Endothelial cell (in vitro differentiated cells): ENCODE measurements at places on chromosomes 2 and 18.

- DNase-seq = no peak
These were observed 123.0 kb upstream of the FANCL start for GRCh38 chr2:58364098-58364497.

DNA sequence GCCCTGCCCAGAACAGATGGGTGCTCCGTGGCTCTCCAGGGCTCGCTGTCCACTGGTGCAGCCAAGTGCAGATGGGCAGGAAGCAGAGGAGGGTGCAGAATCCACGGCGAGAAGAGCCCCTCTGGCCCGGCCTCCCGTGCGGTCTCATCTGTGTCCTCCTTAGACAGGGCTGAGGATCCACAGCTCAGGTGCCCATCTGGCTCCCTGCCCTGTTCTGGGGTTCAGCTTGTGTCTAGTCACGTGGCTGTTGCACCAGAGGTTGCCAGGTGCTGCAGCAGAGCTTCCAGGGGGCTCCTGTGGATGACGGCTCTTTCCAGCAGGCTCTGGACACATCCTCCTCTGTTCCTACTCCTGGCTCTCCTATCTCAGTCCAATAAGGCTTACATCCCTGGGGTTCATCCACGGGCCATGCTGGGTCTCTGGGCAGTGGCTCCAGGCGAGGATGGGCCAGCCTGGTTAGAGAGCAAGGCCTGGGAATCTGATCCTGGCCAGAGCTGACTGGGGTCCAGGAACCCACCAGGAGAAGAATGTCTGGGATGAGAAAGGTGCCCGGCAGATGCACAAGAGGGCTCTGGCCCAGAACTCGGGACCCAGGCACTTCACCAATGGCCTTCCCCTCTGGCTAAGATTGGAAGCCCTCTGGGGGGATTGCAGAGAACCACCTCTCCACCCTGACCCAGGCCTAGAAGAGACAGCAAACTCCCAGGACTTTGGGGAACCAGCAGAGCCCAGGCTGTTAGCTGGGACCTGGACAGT lies 116.3 kb upstream of the ID2 start:
- no peak for DNase-seq

DNA sequence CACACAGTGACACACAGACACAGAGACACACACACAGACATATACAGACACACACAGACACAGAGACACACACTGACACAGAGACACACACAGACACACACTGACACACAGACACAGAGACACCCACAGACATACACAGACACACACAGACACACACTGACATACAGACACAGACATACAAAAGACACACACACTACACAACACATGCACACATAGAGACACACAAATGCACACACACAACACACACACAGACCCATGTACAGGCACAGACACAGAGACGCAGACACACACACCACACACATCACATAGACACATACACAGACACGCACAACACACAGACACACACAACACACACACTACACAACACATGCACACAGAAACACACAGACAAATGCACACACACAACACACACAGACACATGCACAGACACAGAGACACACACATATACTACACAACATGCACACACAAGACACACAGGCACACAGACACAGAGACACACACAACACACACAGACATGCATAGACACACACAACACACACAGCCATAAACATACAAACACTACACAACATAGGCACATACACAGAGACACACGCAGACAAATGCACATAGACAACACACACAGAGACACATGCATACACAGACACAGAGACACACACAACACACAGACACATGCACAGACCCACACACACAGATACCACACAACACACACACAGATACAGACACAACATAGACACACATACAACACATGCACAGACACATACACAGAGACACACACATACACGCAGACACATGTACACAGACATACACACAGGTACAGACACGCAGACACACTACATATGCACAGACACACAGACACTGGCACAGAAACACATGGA lies 120.5 kb downstream of the BCL2 start:
- no peak for DNase-seq

DNA sequence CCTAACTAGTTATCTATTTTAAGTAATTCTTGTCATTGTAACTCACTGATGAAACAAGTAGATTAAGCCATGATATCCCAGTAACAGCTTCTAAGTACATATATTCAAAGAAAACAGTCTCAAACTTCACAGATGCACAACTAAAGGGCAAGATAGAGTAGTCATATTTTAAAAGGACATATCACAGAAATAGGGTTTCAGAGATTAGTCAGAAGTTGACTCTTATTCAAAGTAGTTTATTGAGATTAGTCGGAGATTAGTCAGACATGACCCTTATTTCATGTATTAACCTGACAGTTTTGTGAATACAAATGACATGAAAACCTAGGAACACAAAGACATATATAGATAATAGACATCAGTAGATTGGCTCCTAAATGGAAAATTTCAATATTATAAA lies 15.9 kb upstream of the CHAC2 start:
- DNase-seq = no peak

GRCh38 chr2:118294063-118294462 lies 205.8 kb downstream of the INSIG2 start:
- DNase-seq = no peak
